Activated CD4-positive, CD25-positive, alpha-beta regulatory T cell treated with anti-CD3 and anti-CD28 coated beads, Interleukin-2, amount 50 U/mL, for 24 hours (primary cell): ENCODE measurements at places on chromosomes 16 and 17.
A peak's percentile ranks its signal among the peaks of the same experiment; 100 is the strongest.

- ATAC-seq: no peak
These were observed 823 bp upstream of the NOTUM start for GRCh38 chr17:81961521-81962498.

- ATAC-seq: no peak
These were observed 12.2 kb downstream of the GAN start for GRCh38 chr16:81327011-81327410.

GRCh38 chr17:64217249-64217691 is 45.8 kb downstream of the TEX2 start:
- ATAC-seq: no peak

- no peak for ATAC-seq
These were observed 97.4 kb upstream of the CIBAR2 start for GRCh38 chr16:85209526-85210121.

DNA sequence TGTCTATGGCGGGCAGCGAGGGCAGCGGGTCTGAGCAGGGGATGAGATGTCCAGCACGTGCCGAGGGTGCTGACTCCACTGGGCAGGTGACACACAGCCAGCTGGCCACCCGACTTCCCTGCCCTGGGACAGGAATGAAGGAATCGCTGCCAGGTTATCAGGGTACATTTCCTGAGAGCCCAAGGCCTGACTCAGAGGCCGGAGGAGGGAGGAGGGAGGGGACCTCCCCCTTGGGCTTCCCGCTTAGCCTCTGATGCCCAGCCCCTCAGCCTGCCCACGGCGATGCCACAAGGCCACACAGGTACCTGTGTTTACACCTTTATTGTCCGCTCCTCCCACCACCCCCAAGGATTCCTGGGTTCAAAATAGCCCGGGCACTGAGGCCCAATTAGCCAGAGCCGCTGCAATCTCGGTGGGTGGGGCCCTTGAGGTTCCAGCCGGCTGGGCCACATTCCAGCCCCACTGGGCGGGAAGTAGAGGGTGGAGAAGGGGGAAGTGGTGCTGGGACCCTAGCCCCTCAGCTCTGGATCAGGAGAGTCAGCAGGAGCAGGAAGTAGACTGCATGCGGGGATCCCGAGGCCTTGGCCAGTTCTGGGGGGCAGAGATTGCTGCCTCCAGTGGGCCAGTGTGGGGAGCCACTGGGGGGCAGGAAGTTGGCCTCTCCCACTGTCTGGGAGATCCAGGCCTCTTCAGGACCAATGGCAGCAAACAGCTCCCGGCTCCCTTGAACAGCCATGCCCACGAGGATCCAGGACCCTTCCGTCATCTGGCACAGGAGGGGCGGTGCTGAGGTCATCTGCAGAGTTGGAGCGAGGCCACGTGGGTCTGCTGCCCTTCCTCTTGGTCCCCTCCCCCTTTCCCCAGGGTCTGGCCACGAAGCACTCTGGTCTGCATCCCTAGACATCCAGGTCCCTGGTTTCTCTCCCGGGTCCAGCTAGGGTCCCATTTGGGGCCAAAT is 3.4 kb upstream of the PRSS8 start:
- no peak for ATAC-seq

- ATAC-seq: no peak
These were observed 20.7 kb upstream of the MNT start for GRCh38 chr17:2421315-2422147.

- no peak for ATAC-seq
These were observed 81.4 kb downstream of the CNGB1 start for GRCh38 chr16:57889522-57889921.

- ATAC-seq: peak; percentile 70
These were observed at the start of gene PRKCA for GRCh38 chr17:66301864-66302741. Gene PRKCA, plus strand, starts transcription at chr17:66302613.

DNA sequence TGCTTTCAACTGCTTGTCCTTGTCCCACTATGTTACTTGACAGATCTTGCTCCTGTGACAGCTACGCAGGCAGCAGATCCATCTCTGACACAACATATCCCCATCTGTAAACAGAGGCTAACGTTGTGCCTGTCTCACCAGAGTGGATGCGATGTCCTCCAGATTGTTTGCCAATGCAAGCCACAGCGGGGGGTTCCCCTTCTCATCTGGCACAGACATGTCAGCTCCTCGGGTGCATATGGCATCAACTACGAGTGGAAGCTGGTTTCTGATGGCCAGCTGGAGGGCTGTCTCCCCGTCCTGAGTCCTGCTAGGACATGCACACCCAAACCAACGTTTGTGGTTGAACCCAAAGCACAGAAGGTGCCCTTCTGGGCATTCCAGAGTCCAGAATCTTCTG is 39.0 kb downstream of the CYB5D2 start:
- no peak for ATAC-seq

DNA sequence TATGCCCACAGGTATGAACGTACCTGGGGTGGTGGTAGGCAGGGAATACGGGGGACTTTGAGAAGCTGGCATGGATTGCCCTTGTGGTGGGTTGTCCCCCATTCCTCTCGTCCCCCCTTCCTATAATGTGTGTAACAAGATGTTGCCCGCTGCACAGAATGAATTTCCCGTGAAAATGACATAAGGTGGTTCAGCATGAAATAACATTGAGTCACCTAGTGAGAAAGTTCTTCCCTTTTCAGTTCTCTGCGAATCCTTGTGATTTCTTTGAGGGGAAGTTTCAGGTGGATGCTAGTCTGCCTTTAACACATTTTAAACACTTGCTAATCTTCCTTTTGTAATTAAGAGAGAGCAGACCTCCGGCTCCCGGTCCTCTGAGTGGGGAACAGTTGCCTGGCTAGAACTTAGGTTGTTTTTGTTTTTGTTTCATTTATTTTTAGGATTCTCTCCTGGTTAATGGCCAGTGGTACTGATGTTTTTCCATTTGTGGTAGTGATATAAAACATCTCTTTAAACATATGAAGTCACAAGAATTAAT is 58.9 kb downstream of the RAP1GAP2 start:
- no peak for ATAC-seq

GRCh38 chr17:69326377-69327059 is 415 bp downstream of the ABCA5 start:
- ATAC-seq: no peak

DNA sequence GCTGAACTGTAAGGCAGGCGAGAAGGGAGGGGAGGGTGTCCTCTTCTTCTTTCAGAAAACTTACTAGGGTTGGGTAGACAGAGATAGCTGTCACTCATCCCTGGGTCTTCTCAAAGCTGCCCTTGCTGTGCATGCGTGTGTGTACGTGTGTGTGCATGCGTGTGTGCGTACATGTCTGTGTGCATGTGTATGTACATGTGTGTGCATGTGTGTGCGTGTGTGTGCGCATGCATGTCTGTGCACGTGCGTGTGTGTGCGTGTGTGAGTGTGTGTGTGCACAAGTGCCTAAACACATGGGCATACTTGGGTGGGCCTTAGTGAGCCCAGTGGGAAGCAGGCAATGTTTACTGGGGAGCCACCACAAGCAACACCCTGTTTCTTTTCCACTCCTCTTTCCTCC is 154.8 kb upstream of the TNRC6C start:
- ATAC-seq: no peak

DNA sequence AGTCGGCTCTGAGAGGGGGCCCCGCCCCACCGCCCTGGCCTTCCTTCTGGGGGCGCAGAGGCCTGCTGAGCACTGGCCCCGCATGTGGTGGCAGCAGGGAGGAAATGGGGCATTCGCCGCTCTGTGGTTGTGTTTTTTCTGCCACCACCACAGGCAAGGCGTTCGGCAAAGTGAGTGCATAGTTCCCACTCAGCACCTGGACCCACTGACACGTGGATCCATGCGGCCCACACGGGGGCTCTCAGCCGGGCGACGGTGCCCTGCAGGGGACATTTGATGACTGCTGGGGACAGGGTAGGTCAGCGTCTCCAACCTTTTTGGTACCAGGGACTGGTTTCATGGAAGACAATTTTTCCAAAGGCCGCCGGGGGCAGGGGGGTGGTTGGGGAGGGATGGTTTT is 70.9 kb downstream of the ENGASE start:
- no peak for ATAC-seq

- ATAC-seq: peak; percentile 74
These were observed 558 bp downstream of the B3GNT9 start for GRCh38 chr16:67150047-67150832.

GRCh38 chr17:79532107-79532790 is 78.6 kb downstream of the RBFOX3 start:
- no peak for ATAC-seq

- peak; percentile 36 for ATAC-seq
These were observed 486 bp upstream of the PLLP start for GRCh38 chr16:57284952-57285363.

GRCh38 chr16:68298312-68298711 is 12.4 kb downstream of the SLC7A6OS start:
- no peak for ATAC-seq

DNA sequence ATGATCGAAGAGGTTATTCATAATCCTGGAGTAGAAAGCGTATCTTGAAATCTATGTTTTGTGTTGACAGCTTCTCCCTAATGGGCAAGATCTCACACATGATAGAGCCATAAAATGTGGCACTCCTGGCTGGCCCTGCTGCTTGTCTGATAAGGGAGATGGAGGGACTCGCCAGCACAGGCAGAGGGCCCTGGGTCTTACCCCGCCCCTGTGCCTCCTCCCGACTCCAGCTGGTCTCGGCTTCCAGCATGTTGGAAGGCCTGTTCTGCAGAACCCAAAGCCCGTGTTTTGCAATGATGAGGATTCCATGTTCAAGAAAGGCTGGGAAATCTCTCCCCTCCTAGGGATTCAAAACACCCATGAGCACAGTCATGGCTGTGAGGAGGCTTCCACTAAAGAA is 106.7 kb upstream of the SDK2 start:
- ATAC-seq: no peak

DNA sequence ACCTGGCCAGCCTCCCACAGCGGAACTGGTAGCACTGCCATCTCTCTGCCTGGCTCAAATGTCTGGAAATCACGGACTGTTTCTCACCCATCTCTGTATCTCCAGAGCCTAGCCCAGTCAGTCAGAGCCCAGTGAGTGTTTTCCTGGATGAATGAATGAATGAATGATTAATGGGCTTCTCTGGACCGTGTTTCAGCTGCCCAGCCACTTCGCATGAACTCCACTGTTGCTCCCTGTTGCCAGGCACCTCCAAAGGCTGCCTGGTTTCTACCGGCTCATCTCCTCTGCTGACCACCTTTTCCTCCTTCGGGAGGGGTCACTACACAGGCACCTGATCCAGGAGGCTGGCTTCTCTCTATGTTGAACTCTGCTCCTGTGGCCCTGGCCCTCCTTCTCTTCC is 91.0 kb upstream of the SDK2 start:
- ATAC-seq: no peak

GRCh38 chr17:2778489-2778888 is 17.7 kb upstream of the RAP1GAP2 start:
- no peak for ATAC-seq

GRCh38 chr17:11996722-11997146 is 541 bp downstream of the ZNF18 start:
- peak; percentile 8 for ATAC-seq

- ATAC-seq: peak; percentile 37
These were observed 55.1 kb downstream of the PLD6 start for GRCh38 chr17:17151055-17151454.

DNA sequence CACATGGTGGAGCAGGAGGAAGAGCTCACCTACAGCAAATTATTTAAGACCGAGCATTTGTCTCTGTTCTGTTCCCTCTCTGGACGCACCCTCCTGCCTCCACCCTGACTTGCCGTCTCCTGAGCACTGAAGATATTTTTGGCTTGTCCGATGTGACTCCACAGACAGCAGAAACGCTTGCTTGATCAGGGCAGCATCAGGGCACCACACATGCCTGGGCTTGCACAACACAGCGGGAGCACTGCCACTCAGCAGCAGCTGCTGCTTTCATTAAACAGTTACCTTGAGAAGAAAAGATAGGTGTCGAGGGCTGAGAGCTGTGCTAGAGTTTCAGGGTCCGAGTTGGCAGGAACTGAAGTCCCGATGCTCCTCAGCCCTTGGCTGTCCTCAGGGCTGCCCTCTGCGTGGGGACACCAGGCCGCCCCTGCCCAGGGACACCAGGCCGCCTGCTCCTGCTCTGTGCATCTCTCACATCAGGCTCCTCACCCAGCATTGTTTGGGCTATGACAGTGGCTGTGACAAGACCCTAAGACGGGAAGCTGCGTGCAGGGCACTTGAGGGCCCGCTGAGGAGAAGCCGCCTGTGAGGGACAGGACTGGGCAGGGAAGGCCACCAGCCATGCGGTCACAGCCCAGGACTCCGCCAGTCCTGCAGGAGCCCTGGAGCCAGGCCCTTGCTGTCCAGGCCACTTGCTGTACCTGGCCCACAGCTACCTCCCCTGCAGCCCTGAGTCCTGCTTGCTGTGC is 21.3 kb upstream of the CDH15 start:
- no peak for ATAC-seq

DNA sequence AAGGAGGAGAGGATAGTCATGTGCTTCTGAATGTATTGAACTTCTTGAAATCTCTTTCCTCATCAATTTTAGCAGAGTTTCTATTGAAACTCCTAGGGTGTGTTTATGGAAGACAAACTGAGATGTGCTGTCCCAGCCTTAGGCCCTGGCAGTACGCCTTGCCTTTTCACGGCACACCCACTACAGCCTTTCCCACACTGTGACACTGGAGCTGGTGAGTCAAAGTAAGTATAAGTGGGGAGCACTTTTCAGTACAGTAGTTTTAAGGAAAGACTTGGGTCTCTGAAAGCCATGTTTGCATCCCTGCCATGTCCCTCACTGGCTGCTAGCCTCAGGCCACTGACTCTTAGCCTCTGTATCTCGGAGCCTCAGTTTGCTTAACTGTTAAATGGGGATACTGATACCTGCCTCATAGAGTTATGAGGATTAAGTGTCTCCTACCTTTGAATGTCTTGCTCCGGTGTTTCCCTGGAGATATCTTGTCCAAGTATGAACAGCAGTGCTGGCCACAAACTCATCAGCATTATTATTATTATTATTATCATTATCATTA is 144.7 kb upstream of the CRHR1 start:
- ATAC-seq: no peak

DNA sequence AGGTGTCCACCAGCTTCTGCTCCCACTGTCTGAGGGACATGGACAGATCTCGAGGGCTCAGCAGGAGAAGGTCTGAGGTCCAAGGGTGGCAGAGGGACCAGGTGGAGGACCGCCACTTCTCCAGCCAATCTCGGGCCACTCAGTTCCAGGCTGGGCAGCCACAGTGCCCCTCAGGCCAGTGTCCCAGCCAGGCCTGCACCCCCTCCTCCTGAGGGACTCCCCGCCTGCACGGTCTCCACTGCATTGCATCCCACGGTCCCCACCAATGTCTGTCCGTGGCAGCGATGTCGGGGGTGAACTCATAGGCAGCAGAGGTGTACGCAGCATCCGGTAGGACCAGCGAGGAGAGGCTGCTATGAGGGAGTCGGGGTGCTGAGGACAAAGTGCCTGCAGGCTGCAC is 64.2 kb upstream of the DOC2B start:
- ATAC-seq: no peak

DNA sequence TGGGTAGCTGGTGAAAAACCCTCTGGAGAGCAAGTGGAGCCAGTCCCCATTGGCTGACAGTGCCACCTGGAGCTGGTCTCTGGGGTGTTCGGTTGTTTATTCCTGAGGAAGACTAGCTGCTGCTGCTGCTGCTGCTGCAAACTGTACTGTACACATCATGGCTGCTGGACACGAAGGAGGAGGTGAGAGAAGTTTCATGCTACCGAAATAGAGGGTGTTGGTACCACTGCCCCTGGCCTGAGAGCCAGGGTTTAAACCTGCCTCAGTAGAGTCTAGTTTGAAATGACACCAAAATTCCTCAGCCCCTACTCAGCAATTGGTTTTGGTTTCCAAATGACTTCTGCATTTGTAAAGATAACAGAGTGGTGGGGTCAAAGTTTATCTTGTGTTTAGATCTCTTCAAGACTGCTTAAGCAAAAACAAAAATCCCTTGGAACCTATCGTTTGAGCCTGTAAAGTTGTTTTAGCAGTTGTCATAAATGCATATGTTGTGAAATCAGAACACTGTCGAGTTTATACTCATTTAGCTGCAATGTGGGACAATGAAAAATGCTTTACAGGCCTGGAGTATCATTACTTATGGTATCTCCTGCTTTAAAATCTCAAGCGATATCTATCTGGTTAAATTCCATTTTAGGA is 40.8 kb downstream of the CYB5B start:
- peak; percentile 75 for ATAC-seq
